ENCODE measurements at places on chromosomes 1 and 21.

DNA sequence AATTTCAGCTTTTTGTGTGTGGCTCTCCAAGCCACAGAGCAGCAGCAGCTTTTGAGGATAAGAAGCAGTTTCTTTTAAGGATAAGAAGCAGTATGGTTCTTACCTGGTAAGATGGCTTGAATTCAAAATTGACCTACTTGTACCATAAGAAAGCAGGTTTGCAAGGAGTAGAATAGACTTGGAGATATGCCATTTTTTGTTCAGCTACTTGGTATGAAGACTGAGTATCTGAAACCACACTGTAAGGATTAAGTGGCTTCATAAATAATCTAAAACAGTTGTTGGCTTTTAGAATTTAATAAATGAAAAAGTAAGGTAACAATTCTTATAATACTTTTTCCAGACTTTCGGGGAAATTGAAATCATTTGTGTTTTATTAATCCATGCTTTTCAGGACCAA lies 74.2 kb downstream of the ATF6 start:
- DNase-seq, result no peak

DNA sequence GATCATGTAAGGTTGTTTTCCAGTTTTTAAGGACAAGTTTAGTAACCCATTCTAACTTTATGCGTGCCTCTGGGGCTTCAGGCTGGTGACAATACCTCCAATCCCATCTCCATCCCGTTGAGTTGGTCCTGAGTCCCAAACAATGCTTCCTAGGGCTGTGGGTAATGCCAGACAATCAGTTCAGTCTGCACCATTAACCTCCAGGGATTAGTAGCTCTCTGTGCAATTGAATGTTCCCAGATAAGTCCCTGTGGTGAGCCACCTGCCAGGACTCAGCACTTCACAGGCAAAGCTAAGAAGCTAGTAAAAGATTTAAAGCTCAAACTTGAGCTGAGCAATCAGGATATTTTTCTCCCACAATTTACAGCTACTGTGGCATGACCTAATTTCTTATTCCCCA lies 462.2 kb upstream of the PTBP2 start:
- no peak for DNase-seq

GRCh38 chr1:32743380-32744070 lies 41.0 kb upstream of the SYNC start:
- DNase-seq, result peak; percentile 47

DNA sequence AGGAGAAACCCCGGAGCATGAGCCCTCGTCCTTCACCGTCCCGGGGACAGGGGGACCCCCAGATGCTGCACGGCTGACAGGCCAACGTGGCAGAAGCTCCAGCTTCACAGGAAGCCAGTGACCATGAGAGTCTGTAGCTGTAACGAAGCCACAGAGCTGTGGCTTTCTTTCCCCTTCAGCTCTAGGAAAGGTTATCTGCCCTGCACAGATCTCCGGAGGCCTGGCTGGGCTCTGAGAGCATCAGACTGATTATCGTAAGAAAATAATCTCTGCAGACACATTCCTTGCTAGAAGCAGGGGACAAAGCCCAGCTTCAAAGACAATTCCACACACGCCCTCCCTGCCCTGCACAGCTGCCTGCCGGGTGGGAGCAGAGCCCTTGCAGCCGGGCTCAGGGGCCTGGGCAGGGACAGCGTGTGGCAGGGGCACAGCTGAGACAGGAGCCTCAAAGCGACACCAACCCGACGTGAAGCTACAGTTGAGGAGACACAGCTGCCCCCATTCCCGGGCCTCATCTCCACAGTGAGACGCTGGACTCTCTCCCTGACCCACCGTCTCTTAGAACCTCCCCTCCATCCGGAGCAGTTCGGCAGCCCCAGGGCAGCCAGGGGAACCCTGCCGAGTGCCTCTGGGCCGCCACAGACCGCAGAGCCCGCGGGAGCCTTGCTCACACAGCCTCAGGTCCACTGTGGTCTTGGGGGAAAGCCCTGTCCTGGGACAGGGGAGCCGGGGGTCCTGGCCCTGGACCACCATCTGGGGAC lies 30.6 kb downstream of the POFUT2 start:
- DNase-seq, result no peak

DNA sequence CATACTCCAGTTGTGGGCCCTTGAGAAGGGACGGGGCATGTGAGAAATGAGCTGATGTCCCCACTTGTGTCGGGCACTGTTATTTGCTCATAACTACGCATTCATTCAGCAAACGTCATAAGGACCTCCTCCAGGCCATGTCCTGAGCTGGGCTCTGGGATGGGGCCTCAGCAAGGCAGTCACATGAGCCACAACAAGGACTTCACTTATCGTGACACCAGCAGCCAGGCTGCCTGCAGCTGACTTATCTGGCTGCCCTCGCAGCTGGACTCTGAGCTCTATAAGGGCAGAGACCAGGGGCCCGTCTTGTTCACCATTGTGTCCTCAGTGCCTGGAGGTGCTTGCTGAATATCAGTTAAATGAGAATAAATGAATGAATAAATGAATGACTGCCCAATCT lies 37.5 kb upstream of the GRIK3 start:
- DNase-seq, result no peak

DNA sequence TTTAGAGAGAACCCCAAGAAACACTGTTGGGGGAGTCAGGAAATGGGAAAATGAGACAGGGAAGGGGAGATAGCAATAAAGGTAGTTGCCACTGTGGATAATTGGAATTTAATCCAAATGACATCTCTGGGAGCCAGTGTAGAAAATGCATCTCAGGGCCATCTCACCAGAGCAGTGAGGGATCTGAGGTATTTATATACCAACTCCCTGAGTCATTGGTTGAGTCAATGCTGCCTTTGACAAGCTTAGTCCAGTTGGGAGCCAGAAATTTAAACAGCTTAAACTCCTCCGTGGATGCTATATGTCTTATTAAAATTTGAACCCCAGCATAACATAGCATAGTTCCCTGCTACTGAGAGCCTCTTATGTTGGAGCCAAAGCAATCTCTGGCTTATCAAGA lies 140.3 kb downstream of the SLC30A10 start:
- DNase-seq, result peak; percentile 47

GRCh38 chr1:192378878-192379277 lies 62.1 kb downstream of the RGS21 start:
- no peak for DNase-seq

DNA sequence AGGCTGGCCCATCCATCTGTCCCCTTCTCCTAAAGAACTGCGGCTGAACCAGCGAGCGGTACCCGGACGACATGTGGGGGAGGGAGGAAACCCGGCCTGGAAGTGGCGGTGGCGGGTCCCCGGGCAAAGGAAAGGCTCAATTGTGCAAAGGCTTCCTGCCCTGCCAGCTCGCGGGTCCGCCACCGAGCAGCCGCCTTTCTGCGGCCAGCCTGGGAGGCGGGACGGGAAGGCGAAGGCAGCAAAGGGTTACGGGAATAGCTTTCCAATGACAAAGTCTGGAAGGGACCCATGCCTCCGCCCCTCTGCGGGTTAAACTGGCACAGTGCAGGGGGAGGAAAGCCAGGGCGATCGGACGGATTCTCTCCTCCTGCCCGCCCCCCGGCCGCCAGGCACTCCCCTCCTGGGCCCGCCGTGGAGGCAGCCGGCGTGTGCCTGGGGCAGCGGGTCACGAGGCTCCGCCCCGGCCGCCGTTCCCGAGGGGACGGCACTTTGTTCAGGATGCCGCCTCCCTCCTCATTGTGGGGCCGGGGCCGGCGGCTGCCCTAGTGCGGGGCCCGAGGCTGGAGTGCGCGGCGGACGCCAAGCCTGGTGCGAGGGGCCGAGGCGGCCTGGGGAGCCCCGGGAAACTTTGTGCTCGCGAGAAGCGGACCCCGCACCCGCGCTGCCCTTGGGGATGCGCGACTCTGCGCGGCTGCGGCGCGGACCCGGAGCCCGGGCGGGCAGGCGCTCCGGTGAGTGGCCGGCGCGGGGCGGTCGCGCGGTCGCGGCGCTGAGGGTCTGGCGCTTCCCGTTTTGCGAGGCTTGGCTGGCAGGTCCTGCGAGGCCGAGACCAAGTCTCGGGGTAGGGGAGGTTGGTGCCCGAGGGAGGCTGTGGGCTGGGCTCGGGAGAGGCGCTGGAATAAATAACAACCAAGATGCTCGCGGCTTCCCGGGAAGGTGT lies at the start of gene NAV1:
Gene NAV1 (plus strand): TSS at position 516 of the 940 bp plus-strand sequence. CDS start 83,758 bp downstream, outside the sequence.
- peak; percentile 95 for DNase-seq

DNA sequence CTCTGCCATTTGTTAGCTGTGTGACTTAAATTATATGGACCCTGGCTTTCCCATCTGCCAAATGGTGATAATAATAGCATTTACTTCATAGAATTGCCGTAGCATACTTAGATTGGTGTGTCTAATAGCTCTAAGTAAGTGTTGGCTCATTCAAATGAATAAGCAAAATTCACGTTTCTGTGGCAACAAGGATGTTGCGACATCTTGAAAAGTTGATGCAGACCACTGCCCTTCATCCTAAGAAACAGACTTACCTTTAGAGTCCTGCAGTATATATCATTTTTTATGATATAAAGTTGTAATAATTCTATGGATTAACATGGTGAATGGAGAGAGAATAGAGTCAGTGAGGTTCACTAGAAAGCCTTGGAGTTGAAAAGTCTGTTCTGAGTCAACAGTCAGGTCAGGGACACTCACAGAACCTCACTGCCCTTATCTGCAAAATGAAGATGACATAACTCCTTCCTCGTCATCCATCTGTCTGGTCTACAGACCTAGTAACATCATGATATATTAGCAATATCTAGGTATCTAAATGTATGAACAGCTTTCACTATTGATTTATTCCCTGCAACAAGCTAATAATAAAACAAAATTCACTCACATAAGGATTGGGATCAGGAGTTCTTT lies 167.3 kb upstream of the C8B start:
- no peak for DNase-seq

GRCh38 chr1:115989699-115990098 lies 13.4 kb downstream of the SLC22A15 start:
- DNase-seq, result no peak

DNA sequence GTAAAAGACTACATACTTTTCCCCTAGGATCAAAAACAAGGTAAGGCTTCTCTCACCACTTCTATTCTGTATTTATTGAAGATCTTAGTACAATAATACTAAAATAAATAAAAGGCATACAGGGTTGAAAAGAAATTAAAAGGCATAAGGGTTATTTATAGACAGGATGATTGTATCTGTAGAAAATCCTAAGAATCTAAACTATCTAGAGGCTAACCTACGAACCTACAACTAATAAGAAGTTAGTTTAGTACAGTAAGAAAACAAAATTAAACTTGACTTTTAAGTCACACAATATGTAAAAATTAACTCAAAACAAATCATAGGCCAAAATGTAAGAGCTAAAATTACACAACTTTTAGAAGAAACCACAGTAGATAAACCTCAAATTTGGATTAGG lies 50.4 kb upstream of the ADAM30 start:
- DNase-seq, result no peak

GRCh38 chr1:94332952-94333351 lies 85.2 kb upstream of the ABCD3 start:
- DNase-seq, result peak; percentile 41

GRCh38 chr1:6770751-6771440 lies 14.4 kb upstream of the CAMTA1 start:
- peak; percentile 69 for DNase-seq

GRCh38 chr1:168112673-168113305 lies 23.9 kb downstream of the GPR161 start:
- DNase-seq, result peak; percentile 83

- DNase-seq, result no peak
Measured at GRCh38 chr1:179708434-179709195, 34.5 kb upstream of the FAM163A start.

- DNase-seq, result peak; percentile 98
Measured at GRCh38 chr1:179016706-179017382, 8.8 kb upstream of the FAM20B start.

DNA sequence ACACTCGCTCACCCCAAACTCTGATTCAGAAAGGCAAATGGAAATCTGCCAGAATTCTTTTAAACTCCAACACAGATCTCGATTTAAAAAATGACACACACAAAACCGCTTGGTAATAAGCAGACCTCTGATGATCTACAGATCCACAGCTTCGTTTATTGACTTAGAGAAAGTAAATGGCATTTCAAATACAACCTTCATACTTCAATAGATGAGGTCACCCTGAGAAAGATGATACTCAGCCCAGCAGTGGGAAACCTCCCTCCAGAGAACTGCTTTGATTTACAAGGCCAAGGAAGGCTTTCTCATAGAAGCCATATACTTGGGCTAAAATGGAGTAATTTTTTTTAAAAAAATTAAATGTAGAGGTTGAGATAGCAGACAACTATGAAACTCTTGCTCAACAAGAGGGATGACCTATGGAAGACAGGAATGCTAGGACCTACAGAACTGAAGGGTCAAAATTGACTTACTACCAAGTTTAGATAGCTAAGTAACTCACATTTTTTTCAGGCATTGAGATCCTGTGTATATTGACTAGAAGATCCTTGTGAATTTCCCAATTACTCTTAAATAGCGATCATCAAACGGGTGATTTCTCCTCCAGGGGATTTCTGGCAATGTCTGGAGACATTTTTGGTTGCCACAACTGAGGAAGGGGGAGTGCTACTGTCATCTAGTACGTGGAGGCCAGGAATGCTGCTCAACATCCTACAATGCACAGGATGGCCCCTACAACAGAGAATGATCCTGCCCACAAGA lies 143.9 kb downstream of the CLIC6 start:
- DNase-seq, result peak; percentile 90

GRCh38 chr1:248183996-248184395 lies 9.4 kb downstream of the OR2M2 start:
- DNase-seq, result no peak
